ENCODE measurements at places on chromosomes 4 and X.

DNA sequence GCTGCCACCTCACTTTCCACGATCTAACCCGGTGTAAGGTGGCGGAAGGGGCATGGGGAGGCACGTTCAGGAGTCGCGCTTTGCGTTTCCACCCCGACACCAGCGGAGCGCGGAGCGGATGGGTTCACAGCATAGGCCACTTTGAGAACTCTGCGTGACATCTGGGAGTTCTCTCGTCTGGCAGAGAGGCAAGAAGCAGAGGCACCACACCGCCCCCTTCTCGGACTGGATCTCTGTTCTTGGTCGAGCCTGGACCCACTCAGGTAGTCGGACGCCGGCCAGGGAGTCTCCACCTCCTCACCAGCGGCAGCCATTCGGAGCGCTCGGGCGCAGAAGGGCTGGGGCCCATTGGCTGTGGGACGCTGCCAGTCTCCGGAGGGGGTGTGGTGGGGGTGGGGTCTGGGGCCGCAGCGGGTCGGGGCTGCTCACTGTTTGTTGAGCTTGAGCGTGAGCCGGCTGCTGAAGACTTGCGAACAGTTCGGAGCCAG, at the start of gene DACH2:
Gene DACH2, plus strand, starts transcription at position 428 of the 488 bp plus-strand sequence.
- no peak for DNase-seq

DNA sequence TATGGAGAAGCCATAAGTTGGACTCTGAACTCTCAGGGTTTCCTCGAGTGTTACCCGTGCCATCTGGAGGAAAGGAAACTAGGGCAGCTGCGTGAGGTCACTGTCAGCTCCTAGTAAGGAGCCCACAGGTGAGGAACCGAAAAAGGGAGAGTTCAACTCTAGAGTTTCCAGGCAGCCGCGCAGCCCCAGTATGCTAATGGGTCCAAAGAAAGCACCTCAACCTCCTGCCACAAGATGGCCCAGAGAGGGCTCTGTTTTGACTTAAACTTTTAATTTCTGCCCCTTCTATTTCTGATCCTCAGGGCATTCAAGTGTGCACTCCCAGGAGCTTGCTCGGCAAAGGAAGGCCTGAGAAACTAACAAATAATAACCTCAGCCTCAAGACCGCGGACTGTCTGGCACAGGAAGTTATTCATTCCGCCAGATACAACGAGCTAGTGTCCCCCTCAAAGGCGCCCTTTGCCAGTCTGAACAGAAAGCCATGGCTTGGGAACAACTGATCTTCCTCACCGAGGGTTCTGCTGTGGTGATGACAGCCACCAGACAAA, 13.9 kb downstream of the SCARB2 start:
- DNase-seq: no peak

DNA sequence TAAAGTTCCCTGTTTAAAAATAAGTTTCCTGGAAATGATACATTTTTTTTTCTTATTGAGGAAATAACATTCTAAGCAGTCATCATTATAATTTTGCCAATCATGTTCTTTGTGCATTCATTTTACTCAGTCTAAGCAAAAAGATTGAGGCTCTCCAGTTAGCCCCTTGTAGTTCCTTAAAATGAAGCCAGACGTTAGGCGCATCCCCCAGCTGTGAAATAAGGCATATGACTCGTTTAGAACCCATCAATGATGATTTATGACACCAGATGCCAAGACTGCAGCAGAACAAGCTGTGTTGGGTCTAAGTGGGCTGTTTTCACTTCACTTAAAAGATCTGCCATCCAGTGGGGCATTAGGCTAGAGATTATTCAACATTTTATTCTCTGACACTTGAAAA, 17.0 kb downstream of the PDGFC start:
- no peak for DNase-seq

DNA sequence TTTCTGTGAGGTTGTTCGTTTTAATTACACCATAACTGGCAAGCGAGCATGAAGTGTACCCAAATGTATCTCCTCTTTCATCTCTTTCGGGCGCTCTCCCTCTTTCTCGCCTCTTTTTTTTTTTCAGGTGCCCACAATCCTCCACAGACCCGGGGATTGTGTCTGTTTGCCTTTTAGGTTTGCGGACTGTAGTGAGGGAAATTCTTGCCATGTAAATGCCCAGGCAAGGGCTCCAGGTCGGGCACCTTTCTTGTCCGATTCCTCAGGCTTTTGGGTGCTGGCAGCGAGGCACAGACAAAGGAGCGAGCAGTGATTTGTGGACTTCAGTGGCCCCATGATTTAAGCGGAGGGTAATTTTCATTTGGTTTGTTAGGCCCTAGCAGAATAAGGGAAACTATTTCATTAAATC, 1.1 kb upstream of the PHOX2B start:
- no peak for DNase-seq

- no peak for DNase-seq
Measured at GRCh38 chrX:143664302-143664701, 28.4 kb upstream of the SLITRK4 start.

GRCh38 chr4:107037199-107037584, 1.1 kb upstream of the DKK2 start:
- no peak for DNase-seq

DNA sequence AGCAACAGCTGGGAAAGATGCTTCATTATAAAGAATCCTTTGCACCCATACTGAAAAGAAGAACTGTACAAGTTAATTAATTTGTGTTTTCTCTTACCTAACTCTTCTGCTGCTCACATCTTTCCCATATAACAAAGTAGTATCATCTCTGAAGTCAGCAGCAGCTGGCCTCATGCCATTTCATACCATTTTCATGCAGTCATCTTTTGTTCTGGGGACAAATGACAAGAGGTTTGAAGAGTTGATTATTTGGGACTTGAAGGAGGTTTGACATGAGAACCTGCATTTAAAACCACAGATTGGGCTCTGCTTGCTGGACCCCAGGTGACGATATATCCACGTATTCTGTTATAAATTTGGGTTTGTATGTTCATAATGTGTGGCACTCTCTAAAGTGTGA, 430.3 kb downstream of the SPRY1 start:
- DNase-seq: no peak

GRCh38 chr4:38170338-38171169, 210.4 kb downstream of the PTTG2 start:
- no peak for DNase-seq

Data from stimulated activated CD8-positive, alpha-beta memory T cell treated with anti-CD3 and anti-CD28 coated beads, Interleukin-4, amount 100 ng/mL, for 4 hours (primary cell).